ENCODE measurements at places on chromosomes 13 and 19.

- no peak for DNase-seq
Measured at GRCh38 chr19:46193678-46194077, 35.9 kb upstream of the IGFL1 start.

GRCh38 chr19:51002089-51002532 lies 707 bp upstream of the KLK8 start:
- DNase-seq: no peak

DNA sequence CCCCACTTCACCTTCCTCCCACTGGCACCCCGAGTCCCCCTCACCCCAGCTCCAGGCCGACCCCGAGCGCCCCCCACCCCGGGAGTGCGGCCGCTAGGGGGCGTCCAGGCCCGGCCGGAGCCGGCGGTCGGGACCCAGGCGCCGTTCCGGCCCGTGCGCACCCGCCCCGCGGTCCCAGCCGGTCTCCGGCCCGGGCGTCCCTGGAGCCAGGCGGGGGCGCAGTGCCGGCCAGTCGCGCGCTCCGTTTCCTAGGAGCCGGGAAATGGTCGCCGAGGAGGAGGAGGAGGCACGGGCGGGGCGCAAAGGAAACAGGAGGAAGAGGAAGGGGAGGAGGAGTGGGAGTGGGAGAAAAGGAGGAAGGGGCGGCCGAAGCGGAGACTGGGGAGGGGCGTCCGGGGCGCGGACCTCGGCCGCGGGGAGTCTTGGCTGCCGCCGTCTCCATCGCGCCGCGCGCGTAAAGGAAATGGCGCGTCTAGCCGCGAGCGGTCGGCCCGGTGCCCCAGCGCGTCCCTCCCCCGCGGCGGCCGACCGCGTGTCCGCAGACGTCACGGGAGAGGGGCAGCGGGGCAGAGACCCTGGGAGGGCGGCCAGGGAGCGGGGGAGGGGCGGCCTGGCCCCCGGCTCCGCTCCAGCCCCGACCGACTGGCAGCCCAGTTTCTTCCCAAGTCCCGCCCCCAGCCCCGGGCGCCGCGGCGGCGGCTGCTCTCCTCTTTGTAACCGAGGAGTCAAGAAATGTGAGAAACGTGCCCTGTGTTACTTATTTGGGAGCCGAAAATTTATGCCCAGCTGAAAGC lies 1.1 kb upstream of the KCTD15 start:
- peak; percentile 83 for DNase-seq

GRCh38 chr13:40932252-40932651 lies 86.9 kb downstream of the ELF1 start:
- no peak for DNase-seq

DNA sequence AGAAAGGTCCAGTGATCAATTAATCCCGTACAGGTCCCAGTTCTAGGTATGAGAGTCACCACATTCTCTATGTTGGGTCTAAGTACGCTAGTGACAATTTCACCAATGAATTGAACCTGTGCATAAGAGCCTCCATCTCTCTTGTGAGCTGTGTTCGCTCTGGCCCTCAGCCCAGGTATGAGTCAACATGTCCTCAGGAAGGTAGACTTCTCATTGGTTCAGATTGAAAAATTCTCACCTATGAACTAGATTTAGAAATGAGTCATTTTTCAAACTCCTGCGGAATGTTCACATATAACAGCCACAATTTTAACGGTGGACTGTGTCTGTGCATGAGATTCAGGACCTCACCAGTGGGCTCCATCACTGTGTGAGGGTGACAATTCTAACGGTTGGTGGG lies 12.7 kb upstream of the ZNF43 start:
- DNase-seq: no peak

GRCh38 chr13:86906127-86906874 lies 764.9 kb upstream of the SLITRK5 start:
- DNase-seq: no peak

DNA sequence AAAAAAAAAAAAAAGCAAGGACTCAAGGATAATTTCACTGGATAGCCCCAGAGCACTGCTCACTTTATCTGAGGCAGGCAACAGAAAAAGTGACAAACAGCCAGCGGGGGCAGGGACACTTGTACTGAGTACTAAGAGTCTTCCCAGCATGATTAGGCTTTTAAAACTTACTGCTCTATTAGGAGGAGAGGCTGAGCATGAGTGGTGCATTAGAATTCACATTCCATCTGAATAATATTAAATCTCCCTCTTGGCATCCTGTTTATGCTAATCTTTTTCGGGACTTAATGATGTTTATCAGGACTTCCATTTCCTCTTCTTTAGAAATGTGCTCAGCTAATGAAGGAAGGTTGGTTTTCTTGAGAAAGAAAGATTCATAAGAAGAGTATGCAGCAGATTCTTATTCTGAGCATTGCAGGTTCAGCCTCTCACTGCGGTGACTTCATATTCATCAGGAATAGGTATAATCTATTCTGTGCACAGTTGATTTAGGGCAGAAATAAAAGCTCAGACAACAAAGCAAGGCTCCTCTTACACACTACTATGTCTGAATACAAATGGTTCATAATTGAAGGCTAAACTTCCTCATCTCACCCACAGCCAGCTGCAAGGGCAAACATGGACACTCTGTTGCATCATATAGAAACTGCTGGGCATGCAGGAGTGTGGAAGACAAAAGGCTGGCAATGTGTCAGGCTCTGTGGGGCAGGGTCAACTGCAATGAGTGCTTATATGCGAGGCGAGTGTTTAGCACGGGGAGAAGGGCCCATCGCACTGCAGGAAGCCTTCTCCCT lies 107.0 kb downstream of the KL start:
- peak; percentile 91 for DNase-seq

- DNase-seq: no peak
Measured at GRCh38 chr19:46409191-46409590, 4.2 kb downstream of the CCDC8 start.

DNA sequence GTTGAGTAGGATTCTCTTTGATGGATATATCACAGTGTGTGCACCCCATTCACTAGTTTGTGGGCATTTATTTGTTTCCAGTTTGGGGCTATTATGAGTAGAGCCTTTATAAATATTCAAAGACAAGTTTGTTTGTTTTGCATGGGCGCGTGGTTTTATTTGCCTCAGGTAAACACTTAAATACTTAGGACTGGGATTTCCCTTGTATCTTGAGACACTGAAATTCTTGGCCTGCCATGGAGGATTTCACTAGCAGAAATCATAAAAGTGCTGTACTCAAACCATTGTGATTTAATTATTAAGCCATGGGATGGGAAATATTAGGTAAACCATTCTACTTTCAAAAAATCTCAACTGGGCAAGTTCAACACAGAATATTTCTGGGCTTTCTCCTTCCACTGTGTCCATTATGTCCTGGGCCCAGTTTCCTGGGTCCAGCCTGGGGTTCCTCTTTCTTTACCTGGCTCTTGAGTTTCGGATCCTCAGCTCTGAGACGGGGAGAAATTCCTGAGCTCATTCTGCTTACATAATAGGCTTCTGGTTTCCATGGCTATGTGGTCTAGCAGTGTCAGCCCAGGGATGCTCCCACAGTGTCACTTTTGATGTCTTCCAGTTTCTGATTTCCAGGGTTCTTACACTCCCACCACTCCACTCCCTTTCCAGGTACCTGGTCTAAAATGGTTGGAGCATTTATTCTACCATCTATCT lies 14.4 kb downstream of the MYO16 start:
- no peak for DNase-seq

DNA sequence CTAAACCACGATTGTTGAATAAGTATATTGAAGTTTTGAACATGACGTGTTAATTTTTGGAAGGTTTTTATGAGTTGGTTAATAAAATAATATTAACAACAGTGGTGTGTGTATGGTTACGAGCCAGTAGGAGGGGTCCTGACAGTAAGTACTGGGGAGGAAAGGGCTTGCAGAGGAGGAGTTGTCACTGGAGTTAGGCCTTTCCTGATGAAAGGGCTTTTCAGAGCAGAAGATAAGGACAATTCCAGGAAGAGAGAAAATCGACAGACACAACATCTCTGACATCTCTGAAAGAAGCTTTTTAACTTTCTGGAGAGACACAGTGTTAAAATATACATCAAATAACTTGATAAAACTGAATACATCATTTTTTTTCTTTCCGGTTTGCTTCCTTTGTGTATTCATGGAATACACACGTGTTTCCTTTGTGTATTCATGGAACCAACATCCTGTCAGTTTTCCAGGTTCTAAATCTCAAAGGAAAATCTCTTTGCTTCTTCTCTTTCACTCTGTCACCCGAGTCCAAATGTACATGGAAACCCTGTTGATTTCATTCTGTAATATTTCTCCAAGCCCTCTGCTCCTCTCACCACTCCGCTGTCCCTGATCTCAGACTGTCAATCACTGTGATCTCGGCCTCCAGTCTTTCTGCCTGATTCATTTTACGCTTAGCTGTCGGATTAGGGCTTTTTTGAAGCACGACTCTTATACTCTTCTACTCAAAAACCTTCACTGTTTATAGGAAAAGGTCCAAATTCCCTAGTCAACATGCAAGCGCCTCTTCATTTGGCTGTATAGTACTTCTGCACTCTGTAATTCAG lies 374.4 kb downstream of the DLEU7 start:
- no peak for DNase-seq
